Stimulated activated naive B cell treated with anti-CD40 and anti-IgM and Interleukin-4, amounts not matched to agents 10 μg/mL and 1 μg/mL and 100 μg/mL, for 72 hours (primary cell): ENCODE measurements at places on chromosomes 6 and 20.

- no peak for DNase-seq
These were observed 269.3 kb downstream of the DLL1 start for GRCh38 chr6:170021579-170021978.

GRCh38 chr6:63245420-63245819, 34.2 kb downstream of the FKBP1C start:
- DNase-seq = no peak

DNA sequence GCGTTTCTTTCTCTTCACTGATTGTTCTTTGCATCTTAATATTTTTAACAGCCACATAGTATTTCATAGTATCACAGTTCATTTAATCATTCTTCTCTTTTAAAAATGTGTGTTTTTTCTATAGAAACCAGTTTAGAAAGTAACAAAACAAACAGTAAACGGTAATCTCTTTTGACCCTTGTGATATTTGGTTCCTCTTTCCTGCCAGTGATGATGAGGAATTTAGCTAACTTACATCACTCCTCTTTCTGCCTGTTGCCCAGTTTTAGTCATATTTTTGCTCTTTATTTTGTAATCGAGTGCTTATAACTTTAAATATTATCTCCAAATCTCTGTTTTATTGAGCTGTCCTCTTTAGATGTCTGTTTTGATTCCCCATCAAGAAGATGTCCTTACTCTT, 38.1 kb upstream of the ZBTB24 start:
- no peak for DNase-seq

DNA sequence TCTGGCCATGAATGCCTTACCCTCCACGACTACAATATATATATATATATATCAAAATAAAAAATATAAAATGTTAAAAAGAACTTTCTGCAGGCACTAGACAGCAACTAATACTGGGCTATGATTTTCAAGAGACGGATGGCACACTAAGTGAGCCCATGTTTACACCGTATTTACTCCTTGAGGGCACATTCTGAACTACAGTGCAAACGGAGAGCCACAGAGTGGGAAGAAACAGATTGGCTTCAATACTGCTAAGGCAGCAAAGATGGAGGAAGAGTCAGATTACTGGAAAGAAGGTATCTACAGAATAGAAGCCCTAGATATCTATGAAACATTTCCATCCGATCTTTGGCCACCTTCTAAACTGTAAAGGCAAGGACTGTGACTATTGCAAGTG, 330.3 kb downstream of the HTR1B start:
- DNase-seq = no peak

GRCh38 chr6:45502456-45502855, 124.7 kb upstream of the SUPT3H start:
- no peak for DNase-seq

- no peak for DNase-seq
These were observed 65.4 kb downstream of the PRND start for GRCh38 chr20:4787069-4787468.

GRCh38 chr6:6221787-6222535, 98.5 kb downstream of the F13A1 start:
- no peak for DNase-seq

GRCh38 chr6:139124887-139125672, 9.8 kb upstream of the HECA start:
- peak; percentile 73 for DNase-seq

DNA sequence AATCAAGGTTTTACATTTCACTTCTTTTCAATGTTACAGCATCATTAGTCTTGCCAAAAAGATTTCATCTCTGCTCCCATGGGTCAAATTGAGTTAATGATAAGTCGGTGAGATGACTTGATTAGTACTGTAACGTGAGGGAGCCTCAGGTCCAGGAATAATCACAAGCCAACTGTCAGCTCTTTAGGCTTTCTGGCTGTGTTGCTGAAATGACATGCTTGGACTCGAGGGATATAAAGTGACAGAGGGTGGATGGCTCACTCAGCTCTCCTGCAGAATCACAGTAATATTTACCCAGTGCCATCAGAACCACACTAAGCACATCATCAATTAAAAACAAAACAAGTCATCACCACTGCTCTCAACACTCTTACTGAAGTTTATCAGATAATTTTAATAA, 196.2 kb upstream of the THEMIS start:
- DNase-seq = no peak

- DNase-seq = no peak
These were observed 1.8 kb downstream of the LZTS3 start for GRCh38 chr20:3171391-3172125.

DNA sequence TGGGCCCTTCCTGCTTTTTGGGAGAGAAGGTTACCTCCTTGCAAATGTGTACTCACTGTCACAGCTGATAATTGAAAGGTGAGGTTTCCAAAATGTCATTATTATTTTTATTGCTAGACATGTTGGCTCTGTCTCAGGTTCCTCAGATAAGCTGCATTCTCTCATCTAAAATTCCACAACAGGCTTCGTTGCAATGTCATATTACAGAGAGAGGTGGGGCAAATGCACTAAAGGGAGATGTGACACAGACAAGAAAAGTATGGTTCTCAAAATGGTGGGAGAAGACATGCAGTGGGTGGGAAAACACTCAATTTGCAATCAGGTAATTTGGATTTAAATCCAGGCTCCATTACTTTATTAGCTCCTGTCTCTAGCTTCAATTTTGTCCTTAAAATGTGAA, 256.4 kb upstream of the POU3F2 start:
- no peak for DNase-seq

DNA sequence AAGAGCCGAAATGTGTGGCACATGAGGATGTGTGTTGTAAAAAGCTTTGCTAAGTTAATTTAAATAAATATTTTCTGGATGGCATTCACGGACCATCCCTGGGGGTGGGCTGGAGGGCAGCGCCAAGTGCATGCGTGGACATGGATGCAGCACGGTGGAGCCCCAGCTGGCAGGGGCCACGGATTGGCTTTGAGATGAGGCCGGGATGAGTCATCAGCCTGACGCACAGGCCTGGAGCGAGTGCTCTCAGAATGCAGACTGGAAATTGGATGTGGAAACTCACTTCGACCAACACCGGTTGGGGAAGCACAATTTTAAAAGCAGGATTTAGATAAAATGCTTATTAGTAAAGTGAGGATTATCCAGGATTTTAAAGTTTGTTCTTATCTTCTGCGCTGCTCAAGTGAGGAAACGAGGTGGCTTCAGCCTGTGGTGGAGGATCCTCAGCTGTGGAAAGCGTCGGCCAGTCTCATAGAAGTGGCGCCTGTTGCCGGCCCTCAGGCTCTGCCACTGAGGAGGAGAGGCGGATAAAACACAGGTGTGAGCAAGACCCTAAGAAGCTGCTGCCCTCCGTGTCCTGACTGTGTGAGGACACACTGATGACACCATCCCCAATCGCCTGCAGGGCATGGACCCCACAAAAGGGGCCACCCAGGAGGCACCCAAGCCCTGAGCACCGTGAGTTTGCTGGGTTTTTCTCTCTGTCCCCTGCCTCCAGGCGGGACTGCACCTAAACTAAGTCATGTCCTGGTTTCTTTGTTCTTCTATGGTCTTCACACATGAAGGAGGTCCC, 279.7 kb downstream of the CDH4 start:
- no peak for DNase-seq

DNA sequence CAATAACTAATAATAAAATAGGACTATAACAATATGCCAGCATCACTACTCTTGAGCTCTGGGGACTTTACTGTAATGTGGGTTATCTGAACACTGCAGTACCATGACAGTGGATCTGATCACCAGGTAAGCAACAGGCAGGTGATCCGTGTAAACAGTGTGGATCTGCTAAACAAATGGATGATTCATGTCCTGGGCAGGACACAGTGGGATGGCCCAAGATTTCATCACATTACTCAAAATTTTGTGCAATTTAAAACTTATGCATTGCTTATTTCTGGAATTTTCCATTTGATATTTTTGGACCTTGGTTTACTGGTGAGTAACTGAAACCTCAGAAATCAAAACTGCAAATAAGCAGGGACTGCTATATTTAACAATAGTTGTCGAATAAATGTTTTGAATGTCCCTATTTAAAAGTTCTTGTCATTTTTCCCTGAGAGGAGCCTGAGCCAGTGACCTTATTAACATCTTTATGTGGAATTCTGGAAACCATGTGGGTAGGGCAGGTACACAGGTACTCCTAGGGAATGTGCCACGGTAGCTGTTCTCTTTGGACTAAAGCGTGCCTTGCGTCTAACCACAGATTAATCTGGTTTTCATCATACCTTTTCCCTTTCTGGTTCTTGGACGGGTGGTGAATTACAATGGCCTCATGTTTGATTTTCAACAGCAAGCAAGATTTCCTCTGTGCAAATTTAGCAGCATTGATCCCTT, 214.5 kb upstream of the SASH1 start:
- DNase-seq = no peak

GRCh38 chr20:8228315-8228714, 96.2 kb downstream of the PLCB1 start:
- DNase-seq = no peak

- no peak for DNase-seq
These were observed 4.1 kb downstream of the HLA-B start for GRCh38 chr6:31352683-31353383.

DNA sequence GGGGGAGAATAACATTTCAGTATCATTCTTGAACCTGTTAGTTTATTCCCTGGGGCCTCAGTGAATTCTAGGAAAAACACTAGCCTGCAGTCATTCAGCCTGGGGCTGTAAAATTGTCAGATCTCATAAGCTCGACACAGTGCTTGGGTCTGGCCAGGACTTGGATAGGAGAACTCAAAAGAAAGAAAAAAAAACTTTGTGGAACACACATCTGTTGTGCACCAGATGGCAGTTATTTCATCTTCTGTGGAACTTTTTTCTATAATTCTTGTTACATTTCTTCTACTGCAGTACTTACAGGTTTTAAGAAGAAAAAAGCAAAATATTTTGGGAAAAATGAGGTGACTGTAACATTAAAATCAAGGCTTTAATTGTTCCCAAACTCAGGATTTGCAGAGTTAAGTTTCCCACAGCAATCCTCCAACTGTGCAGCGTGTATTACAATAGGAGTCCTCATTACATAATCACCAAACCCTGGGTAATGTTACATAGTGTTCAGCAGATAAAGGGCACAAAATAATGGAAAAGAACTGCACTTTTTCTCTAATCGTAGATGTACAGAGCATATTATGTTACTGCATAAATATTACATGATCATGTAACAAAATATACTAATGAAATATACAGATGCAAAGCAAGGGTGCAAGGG, 531.1 kb upstream of the CITED2 start:
- no peak for DNase-seq

DNA sequence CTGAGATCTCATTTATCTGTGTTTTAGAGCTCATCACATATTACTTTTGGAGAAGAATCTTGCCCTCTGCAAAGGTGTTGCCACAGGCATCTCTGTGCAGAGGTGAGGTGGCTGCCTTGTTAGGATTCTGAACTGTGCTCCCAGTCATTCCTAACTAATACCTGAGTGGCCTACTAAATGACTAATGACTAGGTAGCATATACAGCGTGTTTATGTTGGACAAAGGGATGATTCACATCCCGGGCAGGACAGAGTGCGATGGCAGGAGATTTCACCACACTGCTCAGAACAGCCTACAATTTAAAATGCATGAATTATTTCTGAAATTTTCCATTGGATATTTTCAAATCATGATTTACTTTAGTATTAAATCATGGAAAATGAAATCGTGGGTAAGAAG, 23.1 kb upstream of the CGA start:
- no peak for DNase-seq

GRCh38 chr20:37414224-37415035, 68.5 kb downstream of the SRC start:
- DNase-seq = no peak

DNA sequence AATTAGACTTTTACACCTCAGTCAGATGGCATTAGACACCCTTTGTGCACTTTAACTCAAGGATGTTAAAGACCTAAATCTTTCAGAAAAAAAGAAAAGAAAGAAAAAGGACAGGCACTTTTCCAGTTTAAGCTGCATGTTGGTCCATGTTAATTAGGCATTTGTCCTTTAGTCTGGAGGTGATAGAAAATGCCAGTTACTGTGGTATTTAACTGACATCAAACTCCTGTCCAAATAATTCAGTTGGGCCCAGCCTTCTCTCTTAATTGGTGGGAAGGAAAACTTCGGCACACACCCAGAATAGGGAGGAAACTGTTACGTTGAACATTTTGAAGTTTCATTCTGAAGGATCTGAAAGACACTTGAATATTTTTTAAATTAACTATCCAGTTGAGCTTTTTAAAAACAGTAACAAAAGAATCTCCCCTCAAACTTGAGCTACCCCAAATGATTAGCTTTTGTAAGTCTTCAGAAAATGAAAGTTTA, 30.3 kb downstream of the RREB1 start:
- no peak for DNase-seq

DNA sequence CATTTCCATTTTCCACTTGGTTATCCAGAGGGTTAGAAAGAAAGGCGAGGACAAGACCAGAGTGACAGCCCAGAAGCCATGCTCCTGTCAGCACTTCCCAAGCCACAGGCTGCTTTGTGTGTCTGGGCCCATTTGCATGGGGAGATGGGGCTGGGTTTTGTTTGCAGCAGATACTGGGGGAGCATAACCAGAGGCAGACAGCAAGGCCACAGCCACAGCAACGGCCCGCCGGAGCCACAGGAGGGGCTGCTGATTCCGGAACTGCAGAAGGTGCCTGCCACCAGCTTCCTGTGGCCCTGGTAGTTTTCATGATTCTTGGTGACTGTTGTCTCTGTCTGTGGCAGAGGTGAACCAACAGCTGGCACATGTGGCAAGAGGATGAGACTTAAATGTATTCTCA, 106.6 kb downstream of the DLL1 start:
- DNase-seq = no peak

- DNase-seq = no peak
These were observed 148.5 kb upstream of the PRSS16 start for GRCh38 chr6:27098956-27099355.

GRCh38 chr20:63180569-63181185, 35.3 kb downstream of the YTHDF1 start:
- DNase-seq = no peak

DNA sequence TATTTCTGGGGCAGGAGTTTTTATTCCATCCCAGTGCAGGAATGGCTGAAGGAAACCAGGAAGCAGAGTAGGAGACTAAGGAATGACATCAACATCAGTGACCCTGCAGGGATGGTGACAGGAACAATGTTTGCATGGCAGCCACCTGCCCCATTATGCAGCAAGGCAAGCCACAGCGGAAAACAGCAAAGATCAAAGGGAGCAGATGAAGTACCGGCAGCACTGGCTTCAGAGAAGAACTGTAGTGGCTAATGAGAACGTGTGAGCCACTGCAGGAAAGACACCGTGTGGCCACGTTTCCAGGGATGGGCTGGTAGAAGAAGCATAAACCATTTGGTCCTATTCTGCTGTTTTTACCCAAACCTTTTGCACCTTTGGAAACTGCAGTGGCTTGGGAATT, 52.9 kb upstream of the TAB2 start:
- no peak for DNase-seq

- DNase-seq = no peak
These were observed 135.9 kb downstream of the OLIG3 start for GRCh38 chr6:137358273-137358672.

GRCh38 chr6:41900861-41901260, 5.7 kb upstream of the USP49 start:
- DNase-seq = no peak

DNA sequence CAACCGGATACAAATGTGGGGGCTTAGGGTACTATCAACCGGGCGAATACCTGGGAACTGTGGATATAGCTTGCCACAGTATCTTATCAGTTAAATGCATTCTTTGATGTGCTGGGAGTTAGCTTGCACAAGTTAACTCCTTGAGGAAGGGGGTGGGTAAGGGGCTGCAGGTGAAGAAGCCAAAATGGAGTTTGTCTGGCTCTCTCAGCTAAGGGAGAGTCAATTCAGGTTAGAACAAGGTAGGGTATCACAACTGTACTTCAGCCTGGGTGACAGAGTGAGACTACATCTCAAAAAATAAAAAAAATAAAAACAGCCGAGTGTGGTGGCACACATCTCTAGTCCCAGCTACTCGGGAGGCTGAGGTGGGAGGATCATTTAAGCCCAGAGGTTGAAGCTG, 8.5 kb upstream of the BTN1A1 start:
- no peak for DNase-seq
